Stimulated activated CD8-positive, alpha-beta memory T cell treated with anti-CD3 and anti-CD28 coated beads, Interleukin-4, amount 100 ng/mL, for 4 hours (primary cell): ENCODE measurements at places on chromosomes 2 and 18.

DNA sequence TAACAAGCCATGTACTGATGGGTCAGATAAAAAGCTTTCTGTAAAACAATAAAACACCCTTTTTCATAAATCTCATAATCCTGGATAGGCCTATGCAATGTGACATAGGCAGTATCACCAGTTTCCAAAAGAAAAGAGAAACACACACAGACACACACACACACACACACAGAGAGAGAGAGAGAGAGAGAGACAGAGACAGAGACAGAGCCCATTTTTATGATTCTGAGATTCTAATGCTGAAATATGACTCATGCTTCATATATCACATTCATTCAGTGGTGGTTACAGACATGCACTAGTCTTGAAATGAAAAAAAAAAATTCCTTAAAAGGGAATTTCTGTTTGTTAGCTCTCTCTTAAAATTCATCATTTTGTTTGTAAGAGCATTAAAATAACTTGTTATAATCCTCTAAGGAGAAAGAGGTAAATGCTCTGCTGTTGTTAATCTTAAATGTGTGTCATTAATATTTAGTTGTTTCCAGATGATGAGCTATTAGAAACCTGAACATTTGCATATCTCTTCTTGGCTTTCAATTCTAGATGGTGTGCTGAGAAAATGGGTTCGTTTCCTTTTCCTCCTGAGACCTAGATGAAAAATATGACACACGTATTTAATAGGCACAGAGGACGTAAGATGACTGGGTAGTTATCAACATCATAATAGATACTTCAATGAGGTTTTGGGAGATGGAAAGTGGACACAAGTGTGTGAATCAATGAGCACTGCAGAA is 1598.7 kb upstream of the ACVR2A start:
- no peak for DNase-seq

- no peak for DNase-seq
These were observed 329.0 kb downstream of the PTPRM start for GRCh38 chr18:7896161-7896560.

DNA sequence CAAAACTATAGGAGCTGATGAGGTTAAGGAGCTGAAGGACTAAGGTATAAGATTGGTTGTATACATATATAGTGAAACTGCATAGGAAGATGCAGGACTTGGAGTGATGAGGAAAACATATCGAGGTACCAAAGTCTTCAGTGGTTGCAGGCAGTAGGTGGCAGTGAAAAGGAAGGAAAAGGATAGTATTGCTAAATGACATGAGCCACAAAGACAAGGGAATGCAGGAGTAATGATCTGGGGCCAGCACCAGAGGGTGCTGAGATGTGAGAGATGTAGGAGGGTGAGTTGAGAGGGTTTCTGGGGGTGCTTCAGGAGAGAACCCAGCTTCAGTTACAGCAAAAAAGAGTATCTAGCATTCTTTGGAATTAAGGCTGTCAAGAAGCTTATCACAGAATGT is 172.2 kb upstream of the MYO3B start:
- DNase-seq = no peak

DNA sequence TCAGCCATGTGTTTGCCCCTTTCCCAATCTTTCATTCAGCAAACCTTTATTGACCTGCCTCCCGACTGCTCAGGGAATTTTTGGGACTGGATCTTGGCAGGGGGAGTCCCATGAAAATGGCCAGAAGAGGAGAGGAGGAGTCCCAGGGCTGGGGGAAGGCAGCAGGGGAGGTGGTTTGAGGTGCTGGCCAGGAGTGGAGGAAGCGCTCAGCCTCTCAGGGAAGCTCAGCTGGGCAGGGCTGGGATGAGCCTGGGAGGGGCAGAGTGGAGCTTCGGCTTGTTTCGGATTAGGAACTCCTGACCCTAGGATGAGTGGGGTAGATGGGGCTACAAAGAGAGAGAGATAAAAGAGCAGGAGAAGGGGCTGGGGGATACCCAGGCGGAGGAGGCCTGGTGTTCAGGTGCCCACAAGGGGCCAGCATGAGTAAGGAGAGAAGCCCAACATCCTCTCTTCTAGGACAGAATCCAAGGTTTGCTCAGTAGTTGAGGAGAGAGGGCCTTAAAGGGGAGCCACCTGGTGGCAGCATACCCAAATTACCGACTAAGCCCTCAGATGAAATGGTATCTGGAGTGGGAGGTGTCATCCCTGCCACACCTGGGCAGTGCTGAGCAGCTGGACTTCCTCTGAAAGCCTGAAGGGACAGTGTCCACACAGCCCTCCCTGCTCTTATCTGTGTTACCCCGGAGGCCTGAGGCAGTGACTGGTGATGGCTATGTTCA is 91.1 kb downstream of the INHBB start:
- no peak for DNase-seq

DNA sequence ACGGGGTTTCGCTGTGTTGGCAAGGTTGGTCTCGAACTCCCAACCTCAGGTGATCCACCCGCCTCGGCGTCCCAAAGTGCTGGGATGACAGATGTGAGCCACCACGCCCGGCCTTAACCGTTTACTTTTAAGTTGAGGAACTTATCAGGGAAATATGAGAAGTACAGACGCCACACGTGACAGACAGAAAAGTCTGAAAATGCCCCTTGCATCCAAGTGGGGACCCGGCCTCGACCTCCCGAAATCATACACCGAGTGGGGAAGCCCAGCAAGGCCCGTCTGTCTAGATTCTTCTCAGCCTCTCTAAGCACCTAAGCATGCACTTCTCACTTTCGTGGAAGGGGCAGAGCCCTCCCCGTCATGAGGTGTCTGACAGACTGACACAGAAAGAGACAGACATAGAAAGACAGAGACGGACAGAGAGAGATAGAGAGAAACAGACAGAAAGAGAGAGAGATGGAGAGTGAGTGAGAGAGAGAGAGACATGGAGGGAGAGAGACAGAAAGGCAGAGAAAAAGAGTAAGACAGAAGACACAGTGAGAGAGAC is 107.3 kb upstream of the ANKRD30BL start:
- no peak for DNase-seq

DNA sequence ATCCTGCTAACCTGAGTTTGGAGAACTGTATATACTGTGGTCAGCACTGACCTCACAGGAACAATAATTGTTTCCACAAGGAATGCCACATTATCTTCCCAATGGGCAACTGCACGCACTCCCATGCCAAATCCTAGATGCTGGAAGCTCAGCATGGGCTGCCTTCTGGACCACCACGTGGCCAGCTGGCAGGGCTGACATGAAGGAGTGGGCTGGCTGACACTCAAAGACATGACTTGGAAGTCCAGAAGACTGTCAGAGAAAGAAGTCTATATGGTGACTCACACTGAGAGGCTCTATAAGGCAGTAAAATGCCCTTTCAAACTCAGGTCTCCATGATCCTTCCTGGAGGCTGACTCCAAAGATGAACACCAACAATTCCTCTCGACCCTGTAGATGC is 98.4 kb upstream of the RNF152 start:
- no peak for DNase-seq

DNA sequence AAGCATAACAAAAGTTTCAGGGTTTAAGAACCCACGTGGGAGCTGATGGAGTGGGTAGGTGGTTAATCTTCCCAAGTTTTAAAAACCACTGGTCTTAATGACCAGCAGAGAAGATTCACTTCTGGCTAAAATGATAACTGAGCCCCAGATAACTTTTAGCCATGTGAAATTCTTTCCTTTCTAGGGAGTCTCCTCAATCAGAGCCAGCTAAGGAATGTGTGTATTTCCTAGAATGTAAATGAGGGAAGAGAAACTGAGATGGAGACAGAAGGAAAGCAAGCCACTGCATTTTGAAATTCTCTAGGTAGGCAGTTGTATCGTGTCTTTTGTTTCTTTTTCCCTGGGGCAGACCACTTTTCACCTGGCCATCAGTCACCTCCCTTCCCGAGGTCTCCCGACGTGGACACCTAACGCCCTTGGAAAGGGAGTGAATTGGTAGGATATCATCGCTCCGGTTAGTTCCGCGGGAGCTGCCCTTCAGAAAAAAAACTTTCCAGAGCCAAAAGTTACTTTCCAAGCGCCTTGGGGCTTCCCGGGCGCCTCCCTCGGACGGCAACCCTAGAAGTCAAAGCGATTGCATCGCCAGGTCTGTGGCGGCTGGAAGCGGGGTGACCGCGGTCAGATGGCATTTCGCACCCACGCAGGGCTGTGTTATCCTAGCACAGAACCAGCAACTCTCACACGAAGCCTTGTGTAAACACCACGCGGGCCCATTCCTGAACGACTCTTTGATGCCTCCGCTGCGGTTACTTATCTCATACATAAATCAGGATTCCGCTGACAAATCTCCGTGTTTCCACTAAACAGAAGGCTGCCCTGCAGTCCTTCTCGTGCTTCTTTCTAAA is 1.3 kb downstream of the COLEC12 start:
- no peak for DNase-seq

GRCh38 chr2:132473174-132473883 is 56.7 kb downstream of the GPR39 start:
- DNase-seq = no peak
